ENCODE measurements at places on chromosomes 13 and 19. TPM values are rescaled to one million over a fixed set of nuclear protein-coding genes. Genes with fewer than 3 reads are reported as not detected.

ZNF564 gene
- total RNA-seq = 2.6 TPM

ZNF556 gene
- not detected for total RNA-seq

LRRC25 gene
- not detected for total RNA-seq

RNF17 gene
- total RNA-seq = not detected

KLK4 gene
- not detected for total RNA-seq

OR7A10 gene
- total RNA-seq = not detected

ZNF471 gene
- 1.9 TPM for total RNA-seq

KIR3DL1 gene
- not detected for total RNA-seq

CD33 gene
- not detected for total RNA-seq

SHISA2 gene
- total RNA-seq = 7.2 TPM

SHC2 gene
- total RNA-seq = not detected

KLHL26 gene
- 2.7 TPM for total RNA-seq

ZNF845 gene
- 3.3 TPM for total RNA-seq

All from hair follicular keratinocyte (primary cell).